Fibroblast of lung (primary cell): ENCODE measurements at places on chromosomes 13 and 19. TPM values are rescaled to one million over a fixed set of nuclear protein-coding genes. Genes with fewer than 3 reads are reported as not detected.
A peak's percentile ranks its signal among the peaks of the same experiment; 100 is the strongest.

Gene MED4
- polyA plus RNA-seq: 59.6 and 66.7 TPM in 2 replicates

DNA sequence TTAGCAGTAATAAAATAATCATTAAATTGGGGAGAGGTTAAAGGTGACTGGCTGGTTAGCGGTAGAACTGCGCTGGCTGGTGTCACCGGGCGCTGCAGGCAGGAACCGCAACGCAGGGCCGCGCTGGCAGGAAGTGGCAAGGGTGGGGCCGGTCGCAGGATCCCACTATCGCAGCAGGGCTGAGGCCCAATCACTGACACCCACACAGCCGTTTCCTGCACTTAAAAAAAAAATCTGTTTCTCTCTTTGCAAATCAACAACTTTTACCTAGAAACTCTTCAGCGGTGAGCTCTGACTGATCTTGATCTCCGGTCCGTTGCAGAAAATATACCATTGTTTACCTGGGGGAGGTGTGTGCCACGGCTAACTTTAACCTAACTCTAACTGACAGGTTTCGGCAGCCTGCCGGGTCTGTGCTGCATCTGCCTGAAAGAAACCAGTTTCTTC is 46.9 kb downstream of the KLF2 start:
- DNase-seq: no peak

Gene SHISA7
- polyA plus RNA-seq: not detected in 2 replicates

DNA sequence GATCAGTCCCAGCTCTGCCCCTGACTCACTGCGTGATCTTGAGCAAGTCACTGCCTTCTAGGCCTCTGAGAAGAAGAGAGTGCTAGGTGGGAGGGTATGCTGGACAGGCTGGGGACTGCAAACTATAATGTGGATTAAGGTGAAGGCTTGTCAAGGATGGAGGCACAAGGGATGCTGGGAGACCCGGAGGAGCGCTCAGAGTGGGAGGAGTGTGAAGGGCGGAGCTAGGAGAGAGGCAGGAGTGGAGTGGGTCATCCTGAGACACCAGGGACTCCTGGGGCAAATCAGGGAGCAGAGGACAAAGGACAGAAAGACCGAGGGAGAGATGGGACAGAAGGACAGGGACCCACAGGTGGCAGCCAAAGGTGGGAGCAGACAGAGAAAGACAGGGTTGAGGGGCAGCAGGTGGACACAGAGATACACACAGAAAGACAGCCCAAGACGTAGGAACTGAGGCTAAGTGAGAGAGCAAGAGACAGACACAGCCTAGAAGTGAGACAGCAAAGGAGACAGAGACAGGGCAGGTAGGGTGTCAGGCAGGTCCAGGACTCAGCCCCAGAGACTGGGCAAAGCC is 2.6 kb downstream of the GRIK5 start:
- no peak for DNase-seq

GRCh38 chr13:105787632-105788031 is 747.8 kb downstream of the EFNB2 start:
- no peak for DNase-seq

GRCh38 chr13:101572456-101572855 is 120.0 kb downstream of the ITGBL1 start:
- DNase-seq: no peak

Gene SLC46A3
- polyA plus RNA-seq: 1.5 and 2.6 TPM in 2 replicates

- no peak for DNase-seq
Observed at GRCh38 chr13:111516712-111517640, 196.5 kb downstream of the TEX29 start.

- DNase-seq: no peak
Observed at GRCh38 chr19:4624301-4624700, 15.0 kb upstream of the TNFAIP8L1 start.

- no peak for DNase-seq
Observed at GRCh38 chr13:39417131-39417530, 185.9 kb downstream of the LHFPL6 start.

Gene MUC16
- not detected in 2 replicates for polyA plus RNA-seq

- DNase-seq: no peak
Observed at GRCh38 chr13:45828256-45828968, 23.1 kb downstream of the SIAH3 start.

DNA sequence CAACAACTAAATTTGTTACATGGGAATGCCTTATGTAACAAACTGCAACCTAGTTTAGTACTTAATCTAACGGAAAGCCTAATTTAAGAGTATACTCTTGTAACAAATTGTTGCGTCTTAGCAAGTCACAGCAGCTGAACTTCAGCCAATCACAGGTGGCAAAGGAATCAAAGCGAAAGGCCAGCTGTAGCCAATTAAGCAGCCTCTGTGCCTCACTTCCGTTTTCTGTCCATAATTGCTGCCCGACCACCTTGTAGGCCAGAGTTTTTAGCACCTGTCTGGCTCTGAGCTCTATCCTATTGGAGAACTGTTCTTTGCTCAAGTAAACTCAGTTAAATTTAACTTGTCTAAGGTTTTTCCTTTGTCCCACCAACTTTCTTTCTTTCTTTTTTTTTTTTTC is 18.1 kb upstream of the HSPH1 start:
- DNase-seq: no peak

Gene GJB2
- polyA plus RNA-seq: 0.09 and 0.27 TPM in 2 replicates

GRCh38 chr19:30551271-30551670 is 179.1 kb downstream of the ZNF536 start:
- DNase-seq: no peak

Gene PTBP1
- polyA plus RNA-seq: 74.6 and 142 TPM in 2 replicates

Gene NEK5
- polyA plus RNA-seq: 0.03 TPM in 2 replicates

- no peak for DNase-seq
Observed at GRCh38 chr13:36706755-36707154, 32.9 kb downstream of the SERTM1 start.

DNA sequence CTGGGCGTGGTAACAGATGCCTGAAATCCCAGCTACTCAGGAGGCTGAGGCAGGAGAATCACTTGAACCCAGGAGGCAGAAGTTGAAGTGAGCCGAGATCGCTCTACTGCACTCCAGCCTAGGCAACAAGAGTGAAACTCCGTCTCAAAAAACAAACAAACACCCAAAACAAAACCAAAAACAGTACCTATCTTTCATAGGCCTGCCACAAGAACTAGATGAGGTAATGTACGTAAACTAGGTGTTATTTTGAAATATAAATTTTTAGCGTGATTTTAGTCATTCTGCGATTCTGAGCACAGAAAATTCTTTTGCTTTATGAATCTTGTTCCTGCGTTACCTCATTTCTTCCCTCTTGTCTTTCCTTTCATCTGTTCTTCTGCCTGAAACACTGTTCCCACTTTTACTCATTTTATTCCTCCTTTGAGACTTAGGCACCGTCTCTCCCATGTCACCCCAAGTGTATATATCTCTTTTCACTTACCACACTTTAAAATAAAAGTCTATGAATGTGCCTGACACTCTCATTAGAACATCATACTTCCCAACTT is 238.2 kb upstream of the HTR2A start:
- DNase-seq: no peak

DNA sequence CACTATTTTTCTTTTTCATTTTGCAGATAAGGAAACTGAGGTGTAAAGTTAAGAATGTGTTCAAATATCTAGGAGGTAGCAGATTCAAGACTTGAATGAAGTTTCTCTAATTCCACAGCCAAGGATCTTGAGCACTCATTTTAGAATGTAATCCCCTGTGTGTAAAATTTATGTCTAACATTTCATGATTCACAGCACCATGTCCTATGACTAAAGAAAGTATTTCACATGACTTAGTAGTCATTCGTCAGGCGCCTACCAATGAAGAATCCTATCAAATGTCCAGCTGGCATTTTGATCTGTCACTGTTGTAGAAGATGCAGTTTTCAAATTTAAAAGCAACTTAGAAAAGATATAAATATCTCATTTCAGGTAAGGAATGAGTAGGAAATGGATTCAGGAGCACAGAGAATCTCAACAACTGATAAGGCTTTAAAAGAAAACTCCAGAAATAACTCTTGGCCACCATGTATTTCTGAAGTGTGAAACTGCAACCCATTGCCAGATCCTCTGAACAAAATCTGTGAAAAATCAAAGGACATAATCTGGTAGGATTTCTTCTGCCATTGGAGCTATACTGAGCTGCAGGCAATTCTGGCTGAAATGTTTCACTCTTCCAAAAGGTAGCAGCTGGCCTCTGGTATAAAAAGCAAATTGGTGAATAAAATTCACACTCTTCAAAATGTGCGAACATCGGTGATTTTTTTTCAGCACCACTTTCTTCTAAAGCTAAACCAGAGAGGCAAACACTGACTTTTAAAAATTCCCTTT is 92.2 kb downstream of the DCLK1 start:
- DNase-seq: no peak

- no peak for DNase-seq
Observed at GRCh38 chr19:45045671-45046353, 7.0 kb downstream of the CLASRP start.

DNA sequence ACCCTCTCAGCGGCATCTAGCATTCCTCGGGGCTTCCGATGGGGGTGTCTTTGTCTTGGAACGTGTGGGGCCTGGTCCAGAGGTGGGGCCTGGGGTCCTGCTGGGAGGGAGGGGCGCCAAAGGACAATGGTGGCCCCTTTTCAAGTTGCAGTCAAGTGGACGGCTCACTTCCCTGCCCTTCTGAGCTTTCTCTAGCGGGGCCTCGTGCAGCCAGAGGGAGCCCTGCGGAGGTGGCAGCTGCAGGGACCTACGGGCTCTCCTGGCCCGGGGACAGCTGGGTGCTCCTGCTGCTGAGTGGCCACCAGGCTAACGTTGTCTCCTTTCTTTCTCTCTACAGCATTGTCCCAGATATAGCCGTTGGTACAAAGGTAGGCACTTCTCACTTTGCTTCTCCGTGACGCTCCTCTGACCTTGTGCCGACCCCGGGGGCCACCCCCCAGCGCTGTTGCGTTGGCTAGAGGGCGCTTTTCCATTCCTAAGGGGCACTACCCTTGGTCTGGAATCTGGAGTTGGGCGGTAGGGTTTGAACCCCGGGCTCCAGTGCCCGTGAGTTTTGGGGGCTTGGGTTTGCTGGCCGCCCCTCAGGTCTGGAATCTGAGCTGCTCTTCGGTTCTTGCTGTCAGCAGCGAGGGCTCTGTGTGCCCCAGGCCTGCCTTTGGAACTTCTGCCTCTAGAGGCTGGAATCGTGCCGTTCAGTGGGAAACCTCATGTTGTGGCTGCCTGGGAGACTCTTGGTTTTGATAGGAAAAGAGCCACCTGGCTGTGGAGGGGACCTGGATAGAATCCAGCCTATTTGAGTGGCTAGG is 2.0 kb downstream of the PTBP1 start:
- DNase-seq: peak; percentile 61

GRCh38 chr19:1307320-1307719 is 21.6 kb downstream of the EFNA2 start:
- no peak for DNase-seq

GRCh38 chr19:1082165-1082927 is 12.8 kb downstream of the POLR2E start:
- DNase-seq: peak; percentile 18

Gene VSTM2B
- polyA plus RNA-seq: not detected in 2 replicates

Gene ZNF429
- polyA plus RNA-seq: 6.3 and 7.5 TPM in 2 replicates

Gene NCAN
- not detected in 2 replicates for polyA plus RNA-seq

GRCh38 chr19:8512115-8512967 is 1.6 kb downstream of the ZNF414 start:
- no peak for DNase-seq

GRCh38 chr13:110984381-110984780 is 69.5 kb upstream of the ANKRD10 start:
- no peak for DNase-seq

- DNase-seq: no peak
Observed at GRCh38 chr19:947707-948539, 22.1 kb downstream of the ARID3A start.
